ENCODE measurements at places on chromosomes 11 and 22. TPM values are rescaled to one million over a fixed set of nuclear protein-coding genes. Genes with fewer than 3 reads are reported as not detected.
A peak's percentile ranks its signal among the peaks of the same experiment; 100 is the strongest.

SRPRA gene
- total RNA-seq, result 157 TPM

NLRP14 gene
- total RNA-seq, result not detected

TEAD1 gene
- total RNA-seq, result 0.89 TPM

FJX1 gene
- total RNA-seq, result 0.26 TPM

MS4A4A gene
- total RNA-seq, result 0.20 TPM

NFAM1 gene
- 0.16 TPM for total RNA-seq

ANKK1 gene
- 0.57 TPM for total RNA-seq

- no peak for DNase-seq
Observed at GRCh38 chr11:39345834-39346442, 2113.5 kb downstream of the LRRC4C start.

DNA sequence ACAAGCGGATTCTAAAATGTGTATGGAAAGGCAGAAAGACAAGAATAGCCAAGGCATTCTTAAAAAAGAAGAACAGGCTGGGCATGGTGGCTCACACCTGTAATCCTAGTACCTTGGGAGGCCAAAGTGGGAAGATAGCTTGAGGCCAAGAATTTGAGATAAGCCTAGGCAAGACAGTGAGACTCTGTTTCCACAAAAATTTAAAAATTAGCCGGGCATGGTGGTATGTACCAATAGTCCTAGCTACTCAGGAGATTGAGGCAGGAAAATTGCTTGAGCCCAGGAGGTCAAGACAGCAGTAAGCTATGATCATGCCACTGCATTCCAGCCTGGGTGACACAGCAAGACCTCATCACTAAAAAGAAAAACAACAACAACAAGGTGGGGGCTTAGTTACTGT is 46.0 kb upstream of the PPP2R1B start:
- DNase-seq, result no peak

DNA sequence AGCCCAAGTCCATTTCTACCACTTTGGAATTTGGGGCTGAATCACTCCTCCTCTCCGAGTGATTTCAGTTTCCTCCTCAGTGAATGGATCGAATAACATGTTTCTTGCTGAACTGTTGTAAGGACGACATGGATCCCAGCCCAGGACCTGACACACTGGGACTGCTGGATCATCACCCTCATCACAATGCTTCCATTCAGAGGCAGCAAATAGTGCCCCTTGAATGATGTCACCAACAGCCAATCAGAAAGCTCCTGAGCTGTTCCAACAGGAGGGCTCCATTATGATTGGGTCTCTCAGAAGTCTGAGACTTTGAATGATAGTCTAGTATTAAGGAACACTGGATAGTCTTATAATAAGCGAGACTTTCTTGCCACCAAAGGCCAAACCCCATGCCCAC is 158.9 kb downstream of the MYO18B start:
- DNase-seq, result no peak

DNA sequence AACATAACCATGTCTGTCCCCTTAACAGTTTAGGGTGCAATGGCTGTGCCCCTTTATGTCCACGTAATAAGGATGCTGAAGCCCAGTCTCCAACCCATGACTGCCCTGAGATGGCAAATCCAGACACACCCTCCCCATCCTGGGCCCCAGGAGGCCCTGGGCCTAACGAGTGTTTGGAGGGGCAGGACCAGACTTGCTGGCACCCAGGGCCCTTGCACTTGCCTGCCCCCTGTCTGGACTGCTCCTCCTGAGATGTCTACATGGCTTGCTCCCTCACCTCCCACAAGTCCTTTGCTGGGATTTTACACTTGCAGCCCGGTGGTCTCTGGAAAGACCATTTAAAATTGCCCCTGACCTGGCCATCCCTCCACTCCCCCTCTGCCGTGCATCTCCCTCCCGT is 132.2 kb upstream of the NECTIN1 start:
- no peak for DNase-seq

DNA sequence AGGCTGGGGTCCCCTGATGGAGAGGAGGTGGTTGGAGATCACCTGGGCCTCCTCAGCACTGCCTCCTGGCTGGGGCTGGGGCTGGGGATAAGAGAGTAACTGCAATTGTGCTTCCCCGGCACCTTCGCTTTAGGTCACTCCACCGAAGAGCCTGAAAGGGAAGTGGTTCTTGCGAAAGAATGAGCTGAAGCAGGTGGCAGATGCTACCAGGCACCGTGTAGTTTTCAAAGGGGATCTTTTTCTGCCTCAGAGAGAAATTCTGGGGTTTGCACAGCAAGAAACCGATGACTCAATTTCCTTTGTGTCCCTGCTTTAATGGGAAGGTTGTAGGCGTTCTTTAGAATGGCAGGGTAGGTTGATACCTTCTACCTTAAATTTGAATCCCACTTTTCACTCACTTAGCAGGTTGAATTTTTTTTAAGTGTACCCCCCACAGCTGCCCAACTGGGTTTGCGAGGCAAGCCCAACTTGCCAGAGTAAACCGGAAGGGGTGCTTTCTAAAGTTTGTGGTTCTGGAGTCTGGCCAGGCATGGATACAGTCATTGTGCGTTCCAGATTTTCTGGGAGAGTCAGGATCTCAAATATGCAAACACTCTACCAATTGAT is 5.3 kb downstream of the CD44 start:
- DNase-seq, result peak; percentile 37

GRCh38 chr22:50479721-50480120 is 1.6 kb upstream of the ADM2 start:
- no peak for DNase-seq

DNA sequence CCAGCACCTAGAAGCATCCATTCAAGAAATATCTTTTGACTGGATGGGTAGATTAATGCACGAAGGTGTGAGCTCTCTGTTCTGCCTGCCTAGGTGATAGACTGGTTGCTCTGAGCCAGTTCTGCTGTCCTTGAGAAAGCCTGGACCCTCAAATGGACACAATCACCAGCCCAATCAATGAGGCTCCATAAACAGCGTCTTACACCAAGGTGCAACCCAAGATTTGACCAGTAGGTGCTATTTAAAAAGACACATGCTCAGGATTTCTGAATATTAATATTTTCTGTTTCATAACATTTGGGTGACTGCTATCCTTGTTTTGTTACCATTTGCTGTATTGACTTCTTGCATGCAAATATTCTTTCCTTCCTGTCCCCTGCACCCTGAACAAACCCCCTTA is 39.0 kb downstream of the PAMR1 start:
- no peak for DNase-seq

- DNase-seq, result peak; percentile 27
Observed at GRCh38 chr22:21651521-21652009, 9.5 kb downstream of the SDF2L1 start.

- no peak for DNase-seq
Observed at GRCh38 chr11:104736502-104736901, 161.8 kb downstream of the CASP12 start.

DNA sequence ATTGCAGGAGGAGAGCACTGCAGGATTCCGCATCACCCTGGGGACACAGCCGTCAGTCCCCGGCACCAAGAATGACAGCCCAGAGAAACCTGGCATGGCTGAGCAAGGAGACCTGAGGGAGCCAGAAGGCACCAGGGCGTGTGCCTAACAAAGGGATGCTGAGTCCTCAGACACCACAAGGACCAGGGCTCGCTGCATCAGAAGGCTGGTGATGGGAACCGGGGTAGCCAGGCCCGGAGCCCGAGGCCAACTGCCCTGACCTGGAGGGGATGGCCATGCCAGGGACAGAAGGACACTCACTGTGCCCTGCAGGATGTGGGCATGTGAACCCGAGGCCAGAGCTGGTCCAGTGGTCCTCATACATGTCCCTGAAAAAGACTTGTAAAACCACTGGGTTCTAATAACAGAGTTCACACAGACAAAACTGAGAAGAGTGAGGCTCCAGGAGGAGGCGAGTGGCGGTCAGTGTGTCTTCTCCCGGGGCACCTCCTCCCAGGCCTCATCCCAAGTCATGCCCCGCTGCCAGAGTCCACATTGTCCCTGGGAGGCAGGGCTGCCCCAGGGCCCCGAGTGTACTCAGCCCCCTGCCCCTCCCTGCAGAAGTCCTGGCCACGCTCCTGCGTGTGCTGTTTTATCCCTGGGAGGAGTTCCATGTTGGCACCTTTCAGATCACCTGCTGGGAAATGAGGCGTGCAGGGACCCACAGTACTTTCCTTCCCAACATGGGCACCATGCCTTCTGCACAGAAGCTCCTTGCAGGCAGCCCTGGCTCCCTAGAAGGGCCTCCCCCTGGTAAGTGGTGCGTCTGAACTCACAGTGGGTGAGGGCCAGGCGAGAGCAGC is 42.5 kb downstream of the TBX1 start:
- DNase-seq, result no peak

DNA sequence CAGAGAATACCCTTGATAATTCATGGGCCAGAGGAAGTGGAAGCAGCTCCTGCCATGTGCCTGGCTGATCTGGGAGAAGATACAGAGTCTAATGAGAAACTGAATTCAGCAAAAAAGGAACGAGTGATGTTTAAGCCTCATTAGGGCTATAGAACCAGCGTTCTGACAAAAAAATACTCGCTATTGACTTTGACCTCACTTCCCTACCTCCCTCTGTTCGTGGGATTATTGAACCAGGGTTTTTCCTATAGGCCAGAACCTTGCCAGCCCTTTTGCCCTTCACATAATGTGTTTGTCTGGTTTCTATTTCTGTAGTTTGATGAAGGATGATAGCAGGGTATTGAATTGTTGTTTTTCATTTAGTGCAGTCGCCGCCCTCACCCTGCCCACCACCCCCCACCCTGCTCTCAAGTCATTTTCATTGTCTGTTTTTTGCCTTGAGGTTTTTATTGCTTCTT is 7.6 kb upstream of the RBFOX2 start:
- DNase-seq, result no peak

GRCh38 chr11:9028581-9028980 is 24.8 kb upstream of the NRIP3 start:
- DNase-seq, result no peak

GRCh38 chr22:37229805-37230672 is 14.0 kb downstream of the RAC2 start:
- peak; percentile 87 for DNase-seq

GRCh38 chr22:19377565-19378343 is 53.8 kb downstream of the HIRA start:
- DNase-seq, result no peak

DNA sequence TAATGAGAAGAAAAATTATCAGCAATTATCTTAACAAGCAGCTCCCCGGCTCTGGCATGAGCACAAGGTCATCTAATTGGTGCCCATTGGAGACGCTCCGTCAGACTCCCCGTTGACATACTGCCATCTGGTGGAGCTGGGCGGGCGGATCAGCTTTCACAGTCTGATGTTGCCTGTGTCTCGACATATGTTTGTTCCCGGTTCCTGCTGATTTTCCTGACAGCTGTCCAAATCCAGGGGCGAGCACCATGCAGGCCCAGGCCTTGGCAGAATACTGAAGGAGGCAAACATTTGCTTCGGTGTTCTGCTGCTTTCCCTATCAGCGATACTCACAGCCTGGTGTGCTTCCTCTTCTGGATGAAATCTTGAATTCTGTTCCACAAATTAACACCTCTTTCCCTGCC is 43.8 kb upstream of the BARX2 start:
- peak; percentile 24 for DNase-seq

GRCh38 chr11:94731880-94732601 is 36.1 kb upstream of the AMOTL1 start:
- no peak for DNase-seq

DNA sequence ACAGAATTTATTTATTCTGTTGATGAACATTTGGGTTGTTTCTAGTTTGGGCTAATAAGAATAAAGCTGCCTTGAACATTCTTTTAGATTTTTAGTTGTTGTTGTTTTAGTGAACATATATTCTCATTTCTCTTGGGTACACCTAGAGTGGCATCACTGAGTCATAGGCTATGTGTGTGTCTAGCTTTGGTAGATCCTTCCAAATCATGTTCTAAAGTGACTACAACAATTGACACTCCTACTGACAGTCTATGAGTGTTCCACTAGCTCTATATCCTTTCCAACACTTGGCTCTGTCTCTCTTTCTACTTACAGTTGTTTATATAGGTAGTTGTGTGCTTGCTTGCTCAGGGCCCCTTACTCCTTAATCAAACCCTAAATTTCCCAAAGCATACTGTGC is 346.0 kb upstream of the NCAM1 start:
- DNase-seq, result no peak

DNA sequence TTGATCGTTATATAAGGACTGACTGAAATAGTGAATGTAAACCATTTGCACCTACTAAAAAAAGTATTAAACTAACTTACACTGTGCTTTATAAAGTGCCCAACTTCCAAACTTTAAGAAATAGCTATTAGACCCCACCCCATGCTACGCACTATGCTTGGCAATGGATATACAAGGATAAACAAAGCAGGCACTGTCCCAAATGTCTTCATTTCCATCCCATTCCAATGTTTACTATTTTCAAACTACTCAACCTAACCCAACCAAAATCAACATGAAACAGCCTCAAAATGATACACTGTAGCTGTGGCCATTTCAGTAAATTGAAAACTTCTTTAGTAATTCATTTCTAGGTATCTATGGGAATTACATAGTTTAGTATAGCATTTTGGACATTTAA is 12.5 kb downstream of the PHF21A start:
- DNase-seq, result no peak

- no peak for DNase-seq
Observed at GRCh38 chr11:1012291-1012690, 24.2 kb downstream of the MUC6 start.

GRCh38 chr11:103923451-103923931 is 112.9 kb upstream of the DDI1 start:
- DNase-seq, result no peak

DNA sequence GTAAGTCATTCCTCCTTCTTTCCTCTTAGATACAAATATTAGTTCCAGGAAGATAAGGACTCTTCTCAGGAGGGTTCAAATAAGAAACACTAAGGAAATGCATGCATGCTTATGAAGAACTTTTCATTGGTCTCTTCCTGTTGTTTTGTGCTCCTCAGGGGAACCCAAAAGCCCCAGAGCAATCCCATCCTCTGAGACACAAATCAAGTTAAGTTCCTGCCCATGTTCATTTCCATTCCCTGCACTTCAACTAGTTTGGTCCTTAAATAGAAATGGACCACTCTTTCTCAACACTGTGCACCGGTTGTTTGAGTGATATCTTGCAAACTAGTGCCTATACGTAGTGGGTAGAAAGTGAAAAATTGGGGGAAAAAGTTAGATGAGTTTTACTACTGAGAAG is at the start of gene OR10G4:
Gene OR10G4, plus strand, starts transcription at position 301 of the 400 bp plus-strand sequence. CDS start 2,578 bp downstream, outside the sequence.
- DNase-seq, result no peak

DNA sequence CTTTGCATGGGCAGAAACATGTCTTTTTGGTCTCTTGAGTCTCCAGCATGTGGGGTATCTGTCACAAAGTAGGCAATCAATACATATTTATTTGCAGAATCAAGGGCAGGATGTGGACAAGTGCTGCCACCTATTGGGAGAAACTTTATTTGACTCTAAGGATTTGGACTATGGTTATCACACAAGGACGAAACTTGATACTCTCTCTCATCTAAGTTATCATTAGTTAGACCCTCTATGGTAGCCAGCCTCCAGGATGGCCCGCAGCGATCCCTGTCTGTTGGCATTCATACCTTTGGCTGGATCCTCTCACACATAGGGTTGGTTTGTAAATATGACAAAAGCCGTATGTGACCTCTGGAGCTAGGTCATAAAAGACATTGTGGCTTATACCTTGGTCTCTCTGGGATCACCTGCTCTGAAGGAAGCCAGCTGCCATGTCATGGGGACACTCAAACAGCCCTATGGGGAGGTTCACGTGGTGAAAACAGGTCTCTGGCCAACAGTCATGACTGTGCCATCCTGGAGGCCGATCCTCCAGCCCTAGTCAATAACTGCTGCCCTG is 1.1 kb upstream of the FBXO7 start:
- DNase-seq, result peak; percentile 49

Data from CD8-positive, alpha-beta memory T cell (primary cell).